Right atrium auricular region (tissue), 2 donors: ENCODE measurements at places on chromosomes 1 and 21. TPM values are rescaled to one million over a fixed set of nuclear protein-coding genes. Genes with fewer than 3 reads are reported as not detected.

DNA sequence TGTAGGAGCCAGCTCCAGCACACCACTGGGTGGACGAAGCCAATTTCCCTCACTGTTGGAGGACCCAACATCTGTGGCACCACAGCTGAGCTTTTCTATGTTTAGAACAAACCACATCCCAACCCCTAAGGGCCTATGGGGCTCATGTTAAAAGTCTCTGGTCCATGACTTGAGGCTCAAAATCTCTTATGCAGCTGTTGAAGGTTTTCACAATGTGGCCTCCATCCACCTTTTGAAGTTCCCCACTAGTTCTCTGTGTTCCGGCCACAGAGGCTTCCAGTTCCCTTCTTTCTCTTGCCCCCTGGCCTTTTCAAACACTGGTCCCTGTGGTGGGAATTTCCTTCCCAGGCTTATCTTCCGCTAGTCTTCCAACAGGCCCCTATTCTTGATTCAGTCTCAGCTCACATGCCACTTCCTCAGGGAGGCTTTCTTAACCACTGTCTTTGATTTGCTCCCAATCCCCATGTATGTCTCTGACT, 3.9 kb upstream of the IFNLR1 start:
- no peak for DNase-seq

DNA sequence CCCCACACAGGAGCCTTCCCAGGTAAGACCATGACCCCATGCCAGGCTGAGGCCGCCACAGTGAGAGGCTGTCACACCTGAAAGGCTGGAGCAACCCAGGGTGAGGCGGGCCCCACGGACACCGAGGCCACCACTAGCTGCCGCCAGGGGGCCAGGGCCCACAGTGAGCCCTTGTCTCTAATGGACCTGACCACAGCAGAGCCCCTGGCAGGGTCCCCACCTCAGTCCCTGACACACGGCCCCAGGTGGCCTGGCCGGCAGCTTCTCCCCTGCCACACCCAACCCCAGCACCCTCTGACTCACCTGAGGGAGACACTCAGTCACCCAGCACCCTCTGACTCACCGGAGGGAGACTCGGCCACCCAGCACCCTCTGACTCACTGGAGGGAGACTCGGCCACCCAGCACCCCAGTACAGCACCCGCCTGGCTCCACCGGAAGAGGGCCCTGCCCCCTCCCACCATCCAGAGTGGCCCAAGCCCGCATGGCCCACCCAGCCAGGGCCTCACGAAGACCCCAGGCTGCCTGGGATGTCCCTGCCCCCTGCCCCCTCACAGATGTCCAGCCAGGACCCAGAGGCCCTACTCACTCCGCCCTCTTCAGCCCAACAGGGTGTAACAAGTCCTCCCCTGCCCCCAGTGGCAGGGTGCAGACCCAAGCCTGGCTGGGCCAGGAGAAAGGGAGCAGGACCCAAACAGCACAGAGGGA, 4.4 kb downstream of the DVL1 start:
- DNase-seq, result no peak

GRCh38 chr1:232074265-232074664, 447.7 kb downstream of the DISC1 start:
- DNase-seq, result no peak

DNA sequence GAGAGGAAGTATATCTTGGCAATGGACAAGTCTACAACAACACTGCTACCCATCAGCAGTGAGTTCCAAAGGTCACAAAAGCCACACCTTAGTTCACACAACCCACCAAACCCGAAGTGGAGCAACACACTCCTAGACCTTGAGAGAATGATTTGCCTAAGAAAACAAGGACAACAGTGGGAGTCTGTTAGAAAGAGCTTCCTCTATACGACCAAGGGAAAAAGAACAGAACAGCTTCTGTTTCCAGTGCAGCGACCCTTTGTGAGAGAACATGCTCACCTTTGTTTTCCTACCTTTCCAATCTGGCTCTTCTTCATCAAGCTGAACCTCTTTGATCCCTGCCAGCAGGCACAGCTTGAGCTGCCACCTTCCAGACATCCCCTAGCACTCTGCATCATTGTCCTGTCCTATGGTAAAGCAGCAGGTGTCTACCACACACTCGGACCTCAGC, 56.7 kb upstream of the PALMD start:
- no peak for DNase-seq

- no peak for DNase-seq
Measured at GRCh38 chr1:156941675-156942074, 21.2 kb downstream of the LRRC71 start.

DNA sequence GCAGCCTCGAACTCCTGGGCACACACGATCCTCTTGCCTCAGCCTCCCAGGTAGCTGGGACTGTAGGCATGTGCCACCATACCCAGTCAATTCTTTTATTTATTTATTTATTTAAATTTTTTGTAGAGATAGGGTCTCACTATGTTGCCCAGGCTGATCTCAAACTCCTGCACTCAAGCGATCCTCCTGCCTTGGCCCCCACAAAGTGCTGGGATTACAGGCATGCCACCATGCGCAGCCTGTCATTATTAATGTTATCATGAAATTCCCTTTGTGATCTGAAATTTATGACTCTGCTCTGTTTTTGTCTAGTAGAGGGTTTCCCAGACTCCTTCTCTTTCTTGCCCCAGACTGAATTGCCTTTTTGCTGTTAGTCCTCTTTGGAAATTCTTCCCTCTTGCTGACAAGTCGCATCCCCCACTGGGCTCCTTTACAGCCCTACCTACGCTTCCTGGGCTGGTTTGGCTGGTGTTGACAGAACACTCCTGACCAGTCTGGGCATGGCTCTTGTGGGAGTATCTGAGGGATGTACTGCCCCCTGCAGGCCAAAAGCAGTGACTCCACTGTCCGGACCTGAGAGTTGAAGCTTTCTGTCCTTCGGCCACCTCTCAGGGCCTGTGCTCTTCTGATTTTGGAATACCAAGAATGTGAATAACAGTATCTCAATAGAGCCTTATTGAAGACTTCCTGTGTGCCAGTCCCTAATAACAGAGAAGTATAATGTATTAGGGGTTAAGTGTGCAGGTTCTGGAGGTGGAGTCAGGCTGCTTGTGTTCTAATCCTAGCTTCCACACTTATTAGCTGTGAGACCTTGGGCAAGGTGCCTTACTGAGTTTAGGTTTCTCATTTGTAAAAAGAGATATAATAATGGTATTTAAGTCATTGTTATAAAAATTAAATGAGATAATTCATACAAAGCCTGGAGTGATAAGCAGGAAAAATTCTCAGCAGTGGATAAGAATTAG, 28.2 kb downstream of the TCEANC2 start:
- DNase-seq, result no peak

DNA sequence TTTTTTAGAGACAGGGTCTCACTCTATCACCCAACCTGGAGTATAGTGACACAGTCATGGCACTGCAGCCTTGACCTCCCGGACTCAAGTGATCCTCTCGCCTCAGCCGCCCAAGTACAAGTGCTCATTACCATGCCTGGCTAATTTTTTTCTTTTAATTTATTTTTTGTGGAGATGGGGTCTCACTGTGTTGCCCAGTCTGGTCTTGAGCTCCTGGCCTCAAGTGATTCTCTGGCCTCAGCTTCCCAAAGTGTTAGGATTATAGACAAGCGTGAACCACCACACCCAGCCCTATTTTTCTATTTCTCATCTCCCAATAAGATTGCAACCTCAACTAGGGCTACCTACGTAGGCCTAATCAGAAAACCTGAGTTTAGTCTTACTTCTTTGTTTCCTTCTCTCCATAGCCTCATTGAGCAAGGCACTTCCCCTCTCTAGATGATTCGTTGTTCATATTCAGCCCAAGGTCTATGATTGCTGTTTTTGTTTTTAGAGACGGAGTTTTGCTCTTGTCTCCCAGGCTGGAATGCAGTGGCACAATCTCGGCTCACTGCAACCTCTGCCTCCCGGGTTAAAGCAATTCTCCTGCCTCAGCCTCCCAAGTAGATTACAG, 1.1 kb upstream of the KPNA6 start:
- DNase-seq, result no peak

DNA sequence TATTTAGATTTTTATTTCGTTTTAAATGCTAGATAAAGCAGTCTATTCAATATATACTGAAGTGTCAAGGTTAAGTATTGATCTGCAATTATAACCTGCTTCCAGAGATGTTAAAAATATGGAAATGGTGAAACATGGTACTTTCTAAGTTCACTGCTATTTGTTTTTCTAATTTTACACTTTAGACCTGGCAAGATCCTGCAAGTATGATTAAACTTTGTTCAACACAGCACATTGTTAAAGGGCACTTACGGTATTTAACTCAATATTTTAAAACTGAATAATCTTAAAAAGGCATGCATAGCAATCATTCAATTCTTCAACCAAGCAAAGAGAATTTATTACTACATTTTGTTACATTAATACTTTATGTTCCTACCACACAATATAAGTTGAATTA, 35.7 kb upstream of the ZZZ3 start:
- no peak for DNase-seq

GRCh38 chr1:53653200-53653575, 85.8 kb downstream of the GLIS1 start:
- no peak for DNase-seq

The RHD gene
- total RNA-seq, result not detected

DNA sequence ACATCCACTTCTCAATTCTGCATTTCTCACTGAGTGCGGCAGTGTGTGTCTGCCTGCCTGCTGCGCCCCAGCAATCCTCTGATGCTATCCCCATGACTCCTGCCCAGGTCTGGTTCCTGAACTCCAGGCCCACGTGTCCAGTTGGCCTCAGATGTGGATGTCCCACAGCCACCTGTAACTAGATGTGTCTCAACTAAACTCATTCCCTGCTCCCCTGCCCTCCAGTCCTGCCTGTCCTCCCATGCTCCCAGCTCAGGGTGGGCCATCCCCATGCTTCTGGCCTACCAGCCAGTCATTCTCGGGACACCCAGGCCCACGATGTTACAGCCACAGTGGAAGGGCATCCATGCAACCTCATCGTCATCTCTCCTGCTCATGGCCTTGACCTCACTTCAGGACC, 76.8 kb downstream of the STUM start:
- no peak for DNase-seq

- DNase-seq, result peak; percentile 74
Measured at GRCh38 chr21:41802684-41803083, 35.8 kb upstream of the RIPK4 start.

GRCh38 chr21:43467785-43468184, 40.9 kb upstream of the SIK1 start:
- no peak for DNase-seq

DNA sequence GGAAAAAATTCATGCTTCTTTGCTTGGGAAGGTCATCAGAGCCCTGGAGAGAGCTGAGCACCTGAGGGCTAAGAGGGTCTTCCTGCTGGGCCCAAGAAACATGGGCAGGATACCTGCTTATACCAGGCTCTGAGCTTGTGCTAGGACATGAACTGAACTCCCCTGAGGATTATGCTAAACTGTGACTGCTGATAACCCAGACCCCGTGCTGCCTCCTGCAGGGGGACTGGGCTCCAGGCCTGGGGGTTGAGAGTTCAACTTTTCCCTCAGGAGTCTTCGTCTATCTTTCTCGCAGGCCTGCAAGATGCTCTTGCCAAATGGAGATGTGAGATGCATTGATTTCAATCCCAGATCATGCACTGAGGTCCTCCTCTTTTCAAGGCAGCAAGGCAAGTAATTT, 368.5 kb downstream of the HHAT start:
- no peak for DNase-seq

GRCh38 chr1:3504151-3504821, 49.8 kb downstream of the ARHGEF16 start:
- peak; percentile 88 for DNase-seq

DNA sequence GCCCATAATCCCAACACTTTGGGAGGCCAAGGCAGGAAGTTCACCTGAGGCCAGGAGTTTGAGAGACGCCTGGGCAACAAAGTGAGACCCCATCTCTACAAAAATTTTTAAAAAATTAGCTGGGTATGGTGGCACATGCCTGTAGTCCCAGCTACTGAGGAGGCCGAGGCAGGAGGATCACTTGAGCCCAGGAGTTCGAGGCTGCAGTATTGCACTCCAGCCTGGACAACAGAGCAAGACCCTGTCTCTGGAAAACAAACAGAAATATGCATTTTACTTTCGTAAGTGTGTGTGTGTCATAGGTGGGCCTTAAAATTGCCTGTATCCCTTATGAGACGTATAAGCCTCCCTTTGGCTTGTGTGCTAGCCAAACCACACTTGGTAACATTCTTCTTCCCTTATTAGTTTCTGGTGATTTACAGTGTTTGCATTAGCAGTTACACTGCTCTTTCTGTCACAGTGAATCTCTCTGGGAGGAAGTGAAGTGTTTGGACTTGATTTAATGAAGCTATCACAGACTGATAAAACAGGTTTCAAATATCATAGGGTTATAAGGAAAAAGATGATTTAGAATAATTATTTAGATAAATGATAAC, 48.9 kb upstream of the KIF26B start:
- no peak for DNase-seq

- no peak for DNase-seq
Measured at GRCh38 chr21:39537571-39537970, 75.2 kb upstream of the B3GALT5 start.

- DNase-seq, result no peak
Measured at GRCh38 chr1:158366783-158367182, 13.1 kb downstream of the CD1E start.

GRCh38 chr1:10209590-10209904, 823 bp upstream of the KIF1B start:
- no peak for DNase-seq

DNA sequence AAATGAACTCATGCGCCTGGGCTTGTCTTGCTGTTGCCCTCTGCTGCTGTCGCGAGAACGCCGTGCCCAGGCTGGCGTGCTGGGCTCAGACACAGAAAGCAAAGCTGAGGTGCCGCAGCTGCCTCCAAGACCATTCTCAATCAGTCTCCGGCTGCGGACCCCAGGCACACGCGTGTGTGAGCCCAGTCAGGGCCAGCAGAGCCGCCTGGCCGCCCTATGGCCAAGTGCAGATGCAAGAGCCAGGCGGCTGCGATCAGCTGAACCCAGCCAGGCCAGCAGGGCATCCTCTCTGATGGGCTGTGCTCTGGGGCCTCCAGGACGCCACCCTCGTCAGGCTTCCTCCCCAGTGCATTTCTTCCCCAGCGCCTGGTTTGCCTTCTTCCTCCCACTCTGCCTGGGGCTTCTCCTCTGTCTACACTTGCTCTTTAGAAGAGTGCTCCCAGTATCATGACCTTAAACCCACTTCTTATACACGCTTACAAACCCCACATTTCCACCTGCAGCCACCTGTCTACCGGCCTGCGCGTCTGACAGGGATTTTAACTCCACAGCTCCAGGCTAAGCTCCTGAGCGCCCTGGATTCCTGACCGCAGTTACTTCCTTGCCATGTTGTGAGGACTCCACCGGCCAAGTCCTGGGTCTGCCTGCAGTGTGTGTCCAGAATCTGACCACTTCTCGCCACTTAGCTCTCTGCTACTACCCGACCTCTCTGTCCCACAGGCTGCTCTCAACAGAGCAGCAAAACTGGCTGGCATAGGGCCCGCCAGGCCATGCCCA, 21.7 kb upstream of the LRRC47 start:
- no peak for DNase-seq

The C1QTNF12 gene
- total RNA-seq, result not detected
